Spinal cord (tissue), 10 donors: ENCODE measurements at places on chromosomes 6 and 20.
A peak's percentile ranks its signal among the peaks of the same experiment; 100 is the strongest.

- no peak overlapping the region for H3K4me3 ChIP-seq
- peaks cover 6% of the 10 kb centered on the region for H3K36me3 ChIP-seq
- DNase-seq: no peak
- no peaks in the 10 kb centered on the region for H3K27me3 ChIP-seq
These were observed 109.9 kb downstream of the FYN start for GRCh38 chr6:111763381-111763780.

DNA sequence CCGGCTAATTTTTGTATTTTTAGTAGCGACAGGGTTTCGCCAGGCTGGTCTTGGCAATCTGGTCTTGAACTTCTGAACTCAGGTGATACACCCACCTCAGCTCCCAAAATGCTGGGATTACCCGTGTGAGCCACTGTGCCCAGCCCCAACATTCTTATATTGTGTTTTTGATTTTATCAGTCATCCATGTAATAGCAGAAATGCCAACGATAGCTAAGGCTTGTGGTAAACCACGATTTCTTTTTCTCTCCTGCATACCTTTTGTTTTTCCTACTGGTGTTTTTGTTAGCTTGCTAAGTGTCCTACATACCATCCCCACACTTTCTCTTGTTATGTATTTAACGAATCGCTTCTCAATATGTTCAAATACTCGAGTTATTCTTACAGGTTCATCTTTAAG, 12.1 kb downstream of the PHACTR2 start:
- H3K4me3 ChIP-seq: no peak overlapping the region
- no peaks in the 10 kb centered on the region for H3K36me3 ChIP-seq
- DNase-seq: no peak

- H3K36me3 ChIP-seq: no peaks in the 10 kb centered on the region
- peak overlapping the region; percentile 36 for H3K4me3 ChIP-seq
- H3K4me1 ChIP-seq: peaks cover 3% of the 10 kb centered on the region
- H3K27ac ChIP-seq: peak overlapping the region; percentile 92
- H3K27me3 ChIP-seq: no peaks in the 10 kb centered on the region
These were observed 74.9 kb downstream of the NCOA3 start for GRCh38 chr20:47576516-47577033.

- H3K27ac ChIP-seq: no peak overlapping the region
- no peak for DNase-seq
- H3K4me3 ChIP-seq: no peak overlapping the region
- no peaks in the 10 kb centered on the region for H3K27me3 ChIP-seq
These were observed 904.5 kb upstream of the EPHA7 start for GRCh38 chr6:94323853-94324252.

- H3K4me3 ChIP-seq: no peak overlapping the region
- H3K27me3 ChIP-seq: no peaks in the 10 kb centered on the region
- no peak overlapping the region for H3K27ac ChIP-seq
- H3K4me1 ChIP-seq: no peaks in the 10 kb centered on the region
- no peaks in the 10 kb centered on the region for H3K36me3 ChIP-seq
These were observed 80.9 kb downstream of the DNAH8 start for GRCh38 chr6:38796006-38796405.
